ENCODE measurements at places on chromosomes 5 and 9.

GRCh38 chr9:137168904-137169856 lies 671 bp downstream of the LRRC26 start:
- no peak for DNase-seq

DNA sequence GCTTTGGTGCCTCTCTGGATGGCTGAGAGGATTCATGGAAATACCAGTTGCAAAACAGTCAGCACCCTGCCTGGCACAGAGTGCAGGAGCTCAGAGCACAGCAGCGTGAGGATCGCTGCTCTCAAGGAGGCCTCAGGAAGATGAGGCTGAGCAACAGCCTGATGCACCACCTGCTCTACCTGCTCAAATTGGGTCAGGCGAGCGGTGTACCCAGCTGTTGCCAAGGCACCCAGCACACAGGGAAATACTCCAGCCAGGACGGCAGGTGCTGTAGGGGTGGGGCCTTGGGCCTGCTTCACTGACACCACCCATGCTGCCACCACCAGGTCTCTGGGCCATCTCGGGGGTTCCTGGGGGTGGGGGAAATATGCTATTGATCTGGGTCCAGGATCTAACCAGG lies 4.3 kb downstream of the EEIG1 start:
- DNase-seq = no peak

DNA sequence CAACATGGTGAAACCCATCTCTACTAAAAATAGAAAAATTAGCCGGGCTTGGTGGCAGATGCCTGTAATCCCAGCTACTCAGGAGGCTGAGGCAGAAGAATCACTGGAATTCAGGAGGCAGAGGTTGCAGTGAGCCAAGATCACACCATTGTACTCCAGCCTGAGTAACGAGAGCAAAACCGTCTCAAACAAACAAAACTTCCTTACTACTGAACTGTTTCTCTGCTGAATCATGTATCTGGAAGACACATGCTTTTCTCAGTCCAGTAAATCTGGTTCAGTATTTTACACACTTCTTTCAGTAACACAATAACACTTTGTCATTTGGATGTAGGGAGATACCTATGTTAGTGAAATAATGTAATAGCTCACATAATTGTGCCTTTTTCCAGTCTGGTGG lies 7.9 kb downstream of the TRMT10B start:
- no peak for DNase-seq

DNA sequence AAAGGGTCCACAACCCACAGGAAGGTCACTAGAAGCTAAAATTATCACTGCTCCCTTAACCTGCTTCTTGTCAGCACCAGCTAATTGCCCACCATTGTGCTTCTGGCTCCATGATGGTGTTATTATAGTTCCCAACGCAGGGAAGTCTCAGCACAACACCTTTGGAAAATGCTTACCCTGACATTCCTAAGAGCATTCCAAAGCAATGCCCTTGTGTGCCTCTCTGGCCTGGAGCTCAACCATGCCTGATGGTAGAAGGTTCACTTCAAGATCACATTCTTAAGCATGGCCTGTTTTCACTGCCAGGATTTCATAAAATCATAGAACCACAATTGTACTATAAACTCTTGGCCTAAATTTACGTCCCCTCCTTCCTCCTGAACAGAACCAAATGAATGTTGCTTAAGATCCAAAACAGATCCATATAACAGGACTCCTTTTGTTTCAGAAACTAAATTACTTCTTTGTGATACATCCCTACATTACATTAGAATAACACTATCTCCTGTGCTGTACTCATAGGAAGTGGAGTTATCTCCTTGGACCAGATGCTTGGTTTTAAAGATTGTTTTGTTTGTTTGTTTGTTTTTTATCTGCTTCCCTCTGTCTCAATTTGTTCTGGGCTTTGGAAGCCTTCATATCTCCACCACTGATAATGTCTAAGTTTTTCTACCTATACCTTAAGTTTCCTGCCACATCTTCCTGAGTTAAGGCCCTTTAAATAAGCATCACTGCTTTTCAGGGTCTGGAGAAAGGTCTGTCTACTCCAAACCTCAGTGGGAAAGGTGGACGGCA lies 32.1 kb downstream of the ARL15 start:
- DNase-seq = no peak

DNA sequence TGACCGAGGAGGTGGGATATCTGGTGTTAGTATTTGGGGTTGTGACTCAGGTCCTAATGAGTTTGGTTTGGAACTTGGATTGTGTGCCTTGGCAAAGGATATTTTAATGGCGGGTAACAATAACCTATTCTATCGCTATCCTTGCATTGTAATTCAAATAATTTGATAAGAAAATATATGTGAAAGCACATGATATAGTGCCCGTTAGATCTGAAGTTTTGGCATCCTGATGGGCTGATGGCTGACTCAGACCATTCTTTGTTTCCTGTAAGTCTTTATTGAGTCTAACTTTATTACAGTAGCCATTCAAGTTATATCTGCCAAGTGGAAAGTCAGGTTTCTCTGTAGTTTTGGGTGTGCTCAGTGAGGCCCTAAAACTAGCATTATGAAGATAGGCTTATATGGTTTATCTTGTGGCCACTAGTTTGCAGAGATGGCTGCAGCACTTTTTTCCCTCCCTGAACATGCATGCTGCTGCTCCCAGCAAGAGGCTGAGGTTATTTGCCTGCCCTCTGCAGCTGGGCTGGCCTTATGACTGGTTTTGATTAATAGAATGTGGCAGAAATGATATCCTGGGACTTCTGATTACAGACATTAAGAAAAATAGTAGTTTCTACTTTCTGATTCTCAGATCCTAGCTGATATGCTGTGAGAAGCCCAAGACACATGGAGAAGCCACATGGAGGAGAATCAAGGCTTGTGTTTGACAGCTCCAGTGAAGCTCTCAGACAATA lies 46.6 kb downstream of the CFAP95 start:
- no peak for DNase-seq

DNA sequence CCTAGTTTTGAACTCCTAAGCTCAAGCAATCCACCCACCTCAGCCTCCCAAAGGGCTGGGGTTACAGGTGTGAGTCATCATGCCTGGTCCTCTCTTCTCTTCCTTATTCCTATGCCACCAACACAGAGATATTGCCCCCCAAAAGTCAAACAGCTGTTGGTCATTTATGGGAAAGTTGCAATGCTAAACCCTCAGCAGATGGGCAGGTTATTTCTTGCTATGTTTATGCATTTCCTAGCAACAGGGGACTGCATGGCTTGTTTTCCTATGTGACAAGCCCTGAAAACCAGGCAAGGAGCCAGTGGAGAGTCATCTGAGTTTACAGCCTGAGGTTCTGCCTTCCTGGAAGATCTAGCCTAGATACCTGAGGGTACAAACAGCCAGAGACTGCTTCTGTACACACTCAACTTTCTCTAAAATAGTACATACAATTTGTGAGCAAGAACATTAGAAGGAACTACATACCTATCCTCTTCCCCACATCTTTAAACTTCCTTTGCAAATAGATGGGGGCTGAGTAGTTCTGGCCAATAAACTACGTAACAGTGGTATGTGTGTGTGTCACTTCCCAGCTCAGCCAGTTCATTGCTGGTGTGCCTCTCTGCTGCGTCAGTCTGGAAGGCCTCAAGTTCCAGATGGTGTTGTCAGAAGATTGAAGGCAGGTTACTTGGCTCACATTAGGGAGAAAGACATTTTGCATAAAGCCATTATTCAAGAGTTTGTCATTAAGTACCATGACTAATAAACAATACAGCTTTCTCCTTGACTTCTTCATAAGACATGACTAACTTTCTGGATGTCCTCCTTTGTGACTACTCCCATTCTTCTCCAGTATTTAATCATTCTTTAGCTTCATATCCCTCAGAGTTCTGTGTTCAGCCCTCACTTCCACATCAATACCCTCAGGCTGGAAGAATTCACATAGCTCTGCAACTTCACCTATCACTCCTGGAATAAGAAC lies 65.3 kb downstream of the CSNK1A1 start:
- no peak for DNase-seq

- DNase-seq = no peak
These were observed 163.5 kb downstream of the NR3C1 start for GRCh38 chr5:143239882-143240518.

- no peak for DNase-seq
These were observed 210.9 kb downstream of the HSPA4 start for GRCh38 chr5:133262690-133263089.

GRCh38 chr5:14405267-14405666 lies 176.3 kb upstream of the OTULINL start:
- no peak for DNase-seq

- DNase-seq = no peak
These were observed 158.1 kb upstream of the VCAN start for GRCh38 chr5:83313436-83313835.

GRCh38 chr5:137090721-137091120 lies 408.4 kb downstream of the SPOCK1 start:
- no peak for DNase-seq

DNA sequence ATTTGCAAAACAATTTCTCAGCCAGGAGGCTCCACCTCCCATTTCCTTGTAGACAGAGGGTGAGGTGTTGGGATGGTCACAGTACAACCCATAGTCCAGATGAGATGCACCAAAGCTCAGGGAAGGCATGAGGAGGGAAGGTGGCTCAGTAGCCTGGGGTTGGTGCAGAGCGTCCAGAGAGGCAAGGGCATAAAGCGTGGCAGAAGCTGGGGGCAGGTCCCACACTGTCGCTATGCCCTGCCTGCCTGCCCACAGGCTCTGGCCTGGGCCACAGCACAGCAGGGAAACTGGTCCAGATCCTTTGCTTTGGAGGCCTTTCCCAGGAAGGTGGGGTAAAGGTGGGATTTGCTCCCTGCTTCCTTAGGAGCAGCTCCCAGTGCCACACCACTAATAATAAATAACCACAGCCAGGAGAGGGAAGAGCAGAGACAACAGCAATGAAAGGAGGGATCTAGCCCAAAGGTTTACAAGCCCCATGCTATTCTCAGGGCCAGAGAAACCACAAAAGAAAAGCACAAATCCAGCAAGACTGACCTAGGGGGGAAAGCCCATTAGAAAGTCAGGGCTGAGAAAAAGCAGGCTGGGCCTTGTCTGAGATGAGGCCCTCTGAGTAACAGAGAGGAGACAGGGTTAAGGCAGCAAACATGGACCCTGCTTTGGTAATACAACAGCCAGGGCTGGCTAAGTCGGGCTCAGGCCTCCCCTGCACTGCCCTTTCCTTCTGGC lies 27.2 kb downstream of the PCDHGC5 start:
- no peak for DNase-seq

GRCh38 chr5:137040641-137041340 lies 458.3 kb downstream of the SPOCK1 start:
- DNase-seq = no peak

GRCh38 chr9:112887381-112887780 lies 3.3 kb downstream of the SLC46A2 start:
- peak; percentile 27 for DNase-seq

DNA sequence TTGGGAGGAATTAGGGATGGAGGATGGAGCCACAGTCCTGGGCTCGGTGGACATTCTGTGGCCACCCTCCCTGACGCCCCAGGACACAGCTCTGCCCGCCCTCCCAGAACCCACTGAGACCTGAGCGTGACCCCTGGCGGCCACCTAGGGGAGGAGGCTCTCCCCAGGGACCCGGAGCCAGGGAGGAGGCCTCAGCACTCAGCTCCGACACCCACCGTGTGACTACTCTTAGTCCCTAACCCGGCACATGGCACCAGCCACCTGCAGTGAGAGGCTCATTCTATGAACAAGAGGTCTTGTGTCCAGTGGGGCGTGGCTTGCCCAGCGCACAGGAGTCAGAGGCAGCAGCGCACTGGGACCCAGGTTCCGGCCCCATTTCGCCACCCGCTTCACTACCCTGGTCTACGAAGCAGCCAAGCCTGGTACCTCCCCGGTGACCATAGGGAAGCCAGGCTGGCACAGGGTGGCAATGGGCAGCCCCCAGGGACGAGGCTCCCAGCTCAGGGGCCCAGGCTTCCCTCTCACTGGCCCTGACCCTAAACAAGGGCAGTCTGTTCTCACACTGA lies 10.2 kb downstream of the SARDH start:
- no peak for DNase-seq

DNA sequence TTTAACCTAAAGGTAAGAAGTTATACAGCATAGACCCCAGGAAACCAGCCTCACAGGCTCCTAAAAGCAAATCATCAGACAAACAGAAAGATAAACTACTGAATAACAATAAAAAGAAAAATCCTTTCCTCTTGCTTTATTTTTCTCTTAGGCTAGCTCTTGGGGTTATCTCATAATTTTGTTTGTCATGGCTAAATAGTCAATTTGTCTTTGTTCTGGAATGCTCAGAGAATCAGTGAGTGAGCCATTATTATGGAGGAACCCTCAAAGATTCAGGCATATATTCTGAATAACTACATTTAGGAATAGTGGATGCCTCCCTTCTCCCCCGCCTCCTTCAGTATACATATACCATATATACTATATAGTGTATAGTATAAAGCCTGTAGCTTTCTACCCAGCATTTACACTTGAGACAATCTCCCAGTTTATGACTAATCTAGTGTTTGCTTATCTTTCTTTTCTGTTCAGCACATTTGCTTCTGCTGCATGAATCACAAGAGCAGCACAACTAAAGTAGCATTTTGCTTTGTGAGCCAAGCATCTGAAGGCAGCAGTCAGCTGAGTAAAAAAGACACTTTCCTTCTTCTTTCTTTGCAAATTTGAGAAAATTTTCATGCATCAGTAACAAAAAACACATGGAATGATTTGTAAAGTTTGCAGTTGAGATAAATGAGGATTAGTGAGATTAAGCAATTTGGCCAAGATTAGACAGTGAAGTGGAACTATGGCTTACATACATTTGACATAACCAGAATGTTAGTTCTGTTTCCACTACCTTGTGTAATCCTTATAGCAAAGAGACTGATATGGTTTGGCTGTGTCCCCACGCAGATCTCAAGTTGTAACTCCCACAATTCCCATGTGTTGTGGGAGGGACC lies 45.3 kb upstream of the PPP3R2 start:
- DNase-seq = no peak

Measured in Kasumi-1 (cell line).